SJCRH30 (cell line): ENCODE measurements at places on chromosomes 1 and 21. TPM values are rescaled to one million over a fixed set of nuclear protein-coding genes. Genes with fewer than 3 reads are reported as not detected.

Gene NECTIN4
- 0.04 TPM in 1 of 2 replicates, not detected in the other for total RNA-seq

Gene SELP
- not detected in 2 replicates for total RNA-seq

Gene PCP4L1
- total RNA-seq, result 0.28 TPM in 1 of 2 replicates, not detected in the other

GRCh38 chr1:113416496-113416895 lies 26.2 kb downstream of the MAGI3 start:
- no peak overlapping the region for H3K4me3 ChIP-seq
- H3K27me3 ChIP-seq, result no peaks in the 10 kb centered on the region
- DNase-seq, result no peak
- no peaks in the 10 kb centered on the region for H3K36me3 ChIP-seq
- no peak overlapping the region for H3K27ac ChIP-seq

DNA sequence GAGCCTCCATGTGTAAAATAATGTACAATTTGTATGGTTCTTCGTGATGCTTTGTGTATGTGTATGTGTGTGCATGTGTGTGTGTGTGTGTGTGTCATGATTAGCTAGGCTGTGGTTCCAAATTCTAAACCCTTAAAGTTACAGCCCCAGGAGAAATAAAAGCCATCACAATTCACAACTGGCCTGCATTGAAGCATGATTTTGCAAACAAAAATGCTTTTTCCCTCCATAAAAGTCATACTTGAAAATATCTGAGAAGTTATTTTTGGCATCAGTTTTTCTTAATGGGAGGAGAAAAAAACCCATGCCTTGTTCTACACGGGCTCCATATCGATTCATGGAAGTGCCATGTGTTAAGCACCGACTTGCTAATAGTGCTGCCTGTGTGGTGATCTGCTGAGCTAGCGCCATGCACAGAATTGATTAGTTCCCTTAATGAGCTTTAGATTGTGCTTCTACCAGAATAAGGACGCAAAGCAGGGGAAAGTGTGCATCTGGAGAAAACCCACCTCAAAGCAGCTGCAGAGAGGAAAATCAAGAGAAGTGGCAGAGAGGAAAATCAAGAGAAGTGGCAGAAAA lies 207.3 kb downstream of the DSCAM start:
- H3K27ac ChIP-seq, result no peak overlapping the region
- H3K36me3 ChIP-seq, result no peaks in the 10 kb centered on the region
- H3K4me1 ChIP-seq, result no peaks in the 10 kb centered on the region
- no peaks in the 10 kb centered on the region for H3K27me3 ChIP-seq
- DNase-seq, result no peak

DNA sequence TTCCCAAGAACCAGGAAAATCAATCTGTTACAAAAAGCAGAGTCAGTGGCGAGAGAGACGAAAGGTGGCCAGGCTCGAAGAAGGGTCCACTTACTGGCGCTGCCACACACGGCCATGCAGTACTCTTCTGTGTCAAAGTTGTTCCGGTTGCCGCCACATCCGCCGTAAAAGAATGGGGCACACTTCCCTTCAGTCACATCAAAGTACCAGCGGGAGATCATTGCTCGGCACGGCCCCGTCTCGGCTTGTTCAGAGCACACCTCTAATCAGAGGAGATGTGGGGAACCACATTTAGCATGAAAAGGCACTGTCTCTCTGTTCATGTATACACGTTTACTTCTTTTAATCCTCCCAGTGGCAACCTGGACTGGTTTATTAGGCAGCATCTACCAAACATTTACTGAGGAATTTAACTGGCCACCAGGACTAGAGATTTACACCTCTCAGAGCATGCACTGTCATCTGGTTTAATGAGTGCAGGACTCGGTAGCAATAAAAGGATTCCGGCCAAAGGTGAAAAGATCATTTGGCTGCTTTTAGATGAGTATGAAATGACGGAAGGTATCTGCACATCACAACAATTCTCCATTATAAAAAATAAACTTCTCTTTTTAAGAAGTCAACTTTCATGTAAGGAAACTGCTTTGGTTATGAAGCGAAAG lies 170.5 kb downstream of the APP start:
- no peak overlapping the region for H3K4me3 ChIP-seq
- peaks cover 23% of the 10 kb centered on the region for H3K4me1 ChIP-seq
- H3K36me3 ChIP-seq, result peaks cover 45% of the 10 kb centered on the region
- no peak overlapping the region for H3K27ac ChIP-seq
- DNase-seq, result no peak

- H3K27ac ChIP-seq, result no peak overlapping the region
- no peak for DNase-seq
- no peaks in the 10 kb centered on the region for H3K4me1 ChIP-seq
These were observed 99.6 kb downstream of the DENND1B start for GRCh38 chr1:197675583-197676208.

GRCh38 chr1:28437264-28437923 lies 67.9 kb downstream of the PHACTR4 start:
- no peaks in the 10 kb centered on the region for H3K36me3 ChIP-seq
- no peak overlapping the region for H3K4me3 ChIP-seq
- peaks cover 22% of the 10 kb centered on the region for H3K4me1 ChIP-seq
- DNase-seq, result peak; percentile 83
- no peaks in the 10 kb centered on the region for H3K27me3 ChIP-seq

DNA sequence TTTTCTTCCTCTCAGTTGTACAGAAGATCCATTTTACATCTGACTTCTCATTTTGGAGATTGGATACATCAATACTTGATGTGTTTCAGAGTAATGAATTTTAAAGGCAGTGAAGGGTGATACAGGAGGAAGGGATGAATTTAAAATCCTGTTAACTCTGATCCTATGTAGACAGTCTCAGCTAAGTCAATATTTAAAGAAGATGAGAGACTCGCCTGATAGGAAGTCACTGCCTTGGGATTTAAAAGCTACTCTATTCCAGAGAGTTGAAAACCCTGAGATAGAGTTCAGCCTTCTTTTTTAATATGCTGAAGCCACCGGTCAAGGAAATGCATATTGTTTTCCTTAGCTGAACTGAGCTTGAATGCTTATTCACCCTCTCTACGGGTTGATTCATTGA lies 42.7 kb downstream of the HUNK start:
- peaks cover 52% of the 10 kb centered on the region for H3K4me1 ChIP-seq
- no peaks in the 10 kb centered on the region for H3K27me3 ChIP-seq
- peaks cover 12% of the 10 kb centered on the region for H3K36me3 ChIP-seq
- no peak overlapping the region for H3K4me3 ChIP-seq

DNA sequence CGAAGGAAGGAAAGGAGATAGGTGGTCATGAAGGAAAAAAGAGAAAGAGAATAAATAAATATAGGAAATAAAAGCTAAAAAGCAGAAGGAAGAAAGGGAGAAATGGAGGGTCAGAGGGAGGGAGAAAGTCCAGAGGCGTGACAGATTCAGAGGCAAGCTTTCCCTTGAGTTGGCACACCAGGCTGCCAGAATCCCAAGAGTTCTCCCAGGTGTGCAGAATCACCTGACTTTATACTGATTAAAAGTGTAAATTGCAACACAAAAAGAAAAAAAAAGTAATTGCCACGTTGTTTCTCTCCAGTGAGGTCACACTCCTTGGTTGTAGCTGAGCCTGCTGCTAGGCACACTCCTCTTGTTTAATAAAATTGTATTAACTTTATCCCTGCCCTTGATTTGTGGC lies 669.9 kb upstream of the PKN2 start:
- H3K4me1 ChIP-seq, result no peaks in the 10 kb centered on the region
- H3K27ac ChIP-seq, result no peak overlapping the region
- no peak overlapping the region for H3K4me3 ChIP-seq
- no peaks in the 10 kb centered on the region for H3K36me3 ChIP-seq

DNA sequence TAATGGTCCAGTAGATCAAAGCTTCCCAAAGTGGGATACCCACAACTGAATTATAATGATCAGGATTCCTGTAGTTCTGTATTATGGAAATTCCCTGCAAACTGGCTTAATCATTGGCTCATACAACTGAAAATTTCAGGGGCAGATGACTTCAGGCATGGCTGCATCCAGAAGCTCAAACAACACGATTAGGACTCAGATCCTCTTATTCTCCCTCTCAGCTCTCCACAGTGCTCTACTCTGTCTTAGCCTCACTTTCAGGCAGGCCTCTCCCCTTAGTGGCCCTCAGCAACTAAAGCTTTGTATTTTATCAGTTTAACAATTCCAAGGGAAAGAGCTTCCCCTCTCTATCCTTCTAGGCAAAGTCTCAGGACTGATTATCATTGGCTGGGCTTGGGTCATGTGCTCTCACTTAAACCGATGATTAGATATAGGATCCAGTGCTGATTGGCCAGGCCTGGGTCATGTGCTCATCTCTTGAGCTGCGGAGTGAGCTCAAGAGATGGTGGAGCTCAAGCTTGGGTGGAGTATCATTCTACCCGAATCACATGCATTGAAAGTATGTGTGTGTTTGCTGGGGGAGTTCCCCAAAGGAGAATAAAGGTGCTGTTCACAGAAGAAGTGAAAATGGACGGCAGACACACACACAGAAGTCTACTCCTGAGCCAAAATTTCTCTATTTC lies 57.9 kb upstream of the RUNX3 start:
- no peak overlapping the region for H3K4me3 ChIP-seq
- no peaks in the 10 kb centered on the region for H3K36me3 ChIP-seq
- H3K4me1 ChIP-seq, result no peaks in the 10 kb centered on the region
- H3K27me3 ChIP-seq, result peaks cover 3% of the 10 kb centered on the region
- no peak for DNase-seq

DNA sequence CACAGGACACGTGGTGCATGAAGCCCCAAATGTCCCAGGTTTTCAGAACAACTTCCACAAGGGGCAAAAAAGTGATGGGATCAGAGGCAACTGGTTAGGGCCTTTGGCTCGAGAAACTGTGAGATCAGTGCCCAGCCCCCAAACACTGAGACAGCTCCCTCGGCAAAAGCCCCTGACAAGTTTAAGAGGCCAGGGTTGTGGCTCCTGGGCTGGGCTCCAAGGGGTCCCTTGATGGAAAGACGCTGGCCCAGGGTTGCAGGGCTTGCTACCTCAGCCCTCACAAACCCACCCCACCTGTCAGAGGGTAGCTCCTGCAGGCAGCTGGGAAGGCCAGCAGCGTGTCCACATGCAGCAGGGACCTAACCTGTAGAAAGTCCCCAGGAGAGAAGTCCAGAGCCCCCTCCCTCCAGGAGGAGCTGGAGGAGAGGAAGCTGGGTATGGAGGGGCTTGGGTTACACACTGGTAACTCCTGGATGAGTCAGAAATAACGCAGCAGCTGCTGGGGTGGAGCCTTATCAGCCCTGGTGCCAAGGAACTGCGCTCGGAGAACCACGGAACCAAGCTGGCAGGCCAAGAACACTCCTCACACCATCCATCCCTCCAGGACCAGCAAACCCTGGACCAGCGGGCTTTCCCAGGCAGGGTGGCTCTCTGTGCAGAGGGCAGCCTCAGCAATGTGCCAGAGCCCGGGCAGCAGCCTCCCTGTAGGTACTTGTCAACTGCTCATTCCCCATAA lies 37.5 kb downstream of the CTNNBIP1 start:
- no peaks in the 10 kb centered on the region for H3K27me3 ChIP-seq
- peak overlapping the region; percentile 12 for H3K4me3 ChIP-seq
- H3K27ac ChIP-seq, result peak overlapping the region; percentile 46
- H3K36me3 ChIP-seq, result no peaks in the 10 kb centered on the region

DNA sequence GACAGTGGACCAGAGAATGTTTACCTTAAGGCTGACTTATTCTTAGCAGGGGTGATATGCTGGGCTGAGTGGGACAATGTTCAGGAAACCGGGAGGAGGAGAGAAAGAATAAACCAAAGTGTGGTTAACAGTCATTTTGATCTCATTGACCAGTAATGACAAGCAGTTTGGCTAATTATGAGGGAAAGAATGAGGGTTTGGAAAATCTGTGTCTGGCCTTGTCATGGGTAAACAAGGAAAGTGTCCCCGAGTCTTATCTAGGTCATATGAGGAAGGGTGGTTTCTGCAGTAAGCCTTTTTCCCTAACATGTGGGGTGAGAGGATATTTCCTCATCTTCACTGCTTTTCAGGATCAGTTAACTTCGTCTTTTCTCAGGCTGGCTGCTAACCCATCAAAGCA lies 155.0 kb downstream of the TPR start:
- no peak overlapping the region for H3K27ac ChIP-seq
- no peaks in the 10 kb centered on the region for H3K4me1 ChIP-seq

GRCh38 chr1:9108056-9108665 lies 20.7 kb downstream of the GPR157 start:
- H3K27me3 ChIP-seq, result peaks cover 24% of the 10 kb centered on the region
- H3K4me3 ChIP-seq, result no peak overlapping the region
- H3K27ac ChIP-seq, result no peak overlapping the region
- DNase-seq, result no peak
- H3K4me1 ChIP-seq, result no peaks in the 10 kb centered on the region

DNA sequence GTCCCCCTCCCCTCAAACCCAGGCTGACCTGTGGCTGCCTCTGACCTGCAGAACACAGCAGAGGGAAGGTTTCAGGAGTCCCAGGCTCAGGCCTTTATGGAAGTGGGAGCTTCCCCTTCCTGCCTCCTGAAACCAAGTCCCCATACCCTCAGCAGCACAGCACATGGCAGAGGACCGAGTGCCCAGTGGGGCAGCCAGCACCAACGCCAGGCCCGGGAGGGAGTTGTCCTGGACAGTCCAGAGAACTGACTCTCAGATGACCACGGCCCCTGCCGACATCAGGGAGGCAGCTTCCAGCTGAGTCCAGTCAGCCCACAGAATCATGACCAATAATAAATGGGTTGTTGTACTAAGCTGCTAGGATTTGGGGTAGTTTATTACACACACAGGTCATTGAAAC lies 79.6 kb upstream of the ERG start:
- no peak for DNase-seq
- H3K4me1 ChIP-seq, result no peaks in the 10 kb centered on the region
- no peaks in the 10 kb centered on the region for H3K36me3 ChIP-seq
- no peak overlapping the region for H3K4me3 ChIP-seq
- H3K27ac ChIP-seq, result no peak overlapping the region

- no peaks in the 10 kb centered on the region for H3K4me1 ChIP-seq
- no peak overlapping the region for H3K27ac ChIP-seq
- DNase-seq, result no peak
- H3K36me3 ChIP-seq, result no peaks in the 10 kb centered on the region
These were observed 1.8 kb upstream of the PGLYRP4 start for GRCh38 chr1:153350321-153350957.

- H3K4me1 ChIP-seq, result no peaks in the 10 kb centered on the region
- no peak overlapping the region for H3K27ac ChIP-seq
- H3K27me3 ChIP-seq, result no peaks in the 10 kb centered on the region
- H3K4me3 ChIP-seq, result no peak overlapping the region
These were observed 321.0 kb downstream of the LTN1 start for GRCh38 chr21:28671549-28672195.
